ENCODE measurements at places on chromosomes 5 and 9.

DNA sequence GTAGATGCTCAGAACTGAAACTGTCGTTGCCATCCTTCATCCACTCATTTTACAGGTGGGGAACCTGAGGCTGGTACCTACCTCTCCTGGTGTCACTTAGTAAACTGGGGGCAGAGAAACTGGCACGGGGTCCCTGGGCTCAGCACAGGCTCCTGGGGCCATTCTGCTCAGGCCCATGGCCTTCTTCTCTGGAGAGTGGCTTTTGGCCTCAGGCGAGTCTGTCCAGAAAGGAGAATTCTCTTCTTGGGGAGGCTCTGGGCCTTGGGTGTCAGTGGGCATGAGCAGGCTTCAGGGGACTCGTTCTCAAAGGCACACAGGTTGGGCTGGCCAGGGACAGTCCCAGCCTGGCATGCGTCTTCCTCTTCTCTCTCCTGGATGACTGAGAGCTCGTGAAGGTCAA, 24.6 kb downstream of the COL5A1 start:
- no peak for DNase-seq

- DNase-seq: no peak
Observed at GRCh38 chr9:81317223-81317622, 372.1 kb downstream of the TLE1 start.

DNA sequence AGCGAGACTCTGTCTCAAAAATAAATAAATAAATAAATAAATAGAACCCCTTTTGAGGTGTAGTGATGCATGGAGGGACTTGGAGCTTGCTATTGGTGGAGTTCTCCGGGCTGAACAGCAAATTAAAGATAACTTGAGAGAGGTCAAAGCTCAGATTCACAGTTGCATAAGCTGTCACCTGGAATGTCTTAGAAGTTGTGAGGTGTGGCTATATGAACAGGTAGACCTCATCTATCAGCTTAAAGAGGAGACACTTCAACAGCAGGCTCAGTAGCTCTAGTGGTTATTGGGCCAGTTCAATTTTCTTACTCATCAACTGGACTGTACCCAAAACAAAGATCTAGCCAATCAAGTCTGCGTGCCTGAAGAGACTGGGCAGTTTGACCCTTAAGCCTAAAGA, 11.7 kb upstream of the STING1 start:
- no peak for DNase-seq

GRCh38 chr5:138024117-138024516, 8.8 kb downstream of the FAM13B start:
- no peak for DNase-seq

DNA sequence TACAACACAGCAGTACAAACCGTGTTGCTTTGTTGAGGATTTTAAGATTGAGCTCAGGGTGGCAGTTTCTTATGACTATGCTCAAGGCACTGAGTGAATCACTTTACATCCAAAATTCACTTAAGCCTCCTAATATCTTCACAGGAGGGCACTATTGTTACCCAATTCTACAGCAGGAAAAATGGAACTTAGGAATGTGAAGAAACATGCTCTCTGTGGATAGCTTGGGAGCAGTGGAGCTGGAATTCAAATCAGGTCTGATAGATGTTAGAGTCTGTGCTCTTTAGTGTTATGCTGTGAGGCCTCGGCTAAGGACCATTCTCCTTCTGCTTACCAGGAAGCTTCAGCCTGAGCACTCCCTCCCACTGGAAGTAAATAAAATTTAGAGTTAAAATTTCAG, 18.7 kb upstream of the HMHB1 start:
- no peak for DNase-seq

- DNase-seq: no peak
Observed at GRCh38 chr9:10146517-10147331, 466.1 kb downstream of the PTPRD start.

DNA sequence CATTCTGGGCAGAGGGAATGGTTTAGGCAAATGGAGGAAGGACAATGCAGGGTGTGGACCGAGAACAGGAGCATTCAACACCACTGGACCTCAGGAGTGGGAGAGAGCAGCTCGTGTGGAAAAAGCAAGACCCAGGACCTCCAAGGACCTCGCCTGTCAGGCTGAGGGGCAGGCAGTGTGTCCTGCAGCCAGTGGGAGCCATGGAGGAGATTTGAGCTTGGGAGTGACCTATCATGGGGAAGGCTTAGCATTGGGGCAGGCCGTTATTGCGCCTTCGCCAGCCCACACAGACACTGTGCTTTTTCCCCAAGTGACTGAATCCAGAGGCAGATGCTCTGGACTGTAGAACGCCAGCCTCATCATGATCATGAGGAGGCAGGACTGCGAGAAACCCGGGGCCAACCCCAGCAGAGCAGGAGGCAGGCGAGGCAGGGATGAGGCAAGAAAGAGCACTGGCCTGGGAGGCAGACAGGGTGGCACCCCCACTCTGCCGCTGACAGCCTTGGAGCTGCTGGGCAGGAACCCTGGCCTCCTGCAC, 3.3 kb downstream of the CDHR2 start:
- DNase-seq: no peak

GRCh38 chr5:68289498-68289897, 73.9 kb downstream of the PIK3R1 start:
- no peak for DNase-seq

GRCh38 chr5:40733879-40734563, 21.7 kb downstream of the TTC33 start:
- no peak for DNase-seq

- DNase-seq: no peak
Observed at GRCh38 chr5:7827610-7828009, 23.3 kb downstream of the CFAP90 start.

DNA sequence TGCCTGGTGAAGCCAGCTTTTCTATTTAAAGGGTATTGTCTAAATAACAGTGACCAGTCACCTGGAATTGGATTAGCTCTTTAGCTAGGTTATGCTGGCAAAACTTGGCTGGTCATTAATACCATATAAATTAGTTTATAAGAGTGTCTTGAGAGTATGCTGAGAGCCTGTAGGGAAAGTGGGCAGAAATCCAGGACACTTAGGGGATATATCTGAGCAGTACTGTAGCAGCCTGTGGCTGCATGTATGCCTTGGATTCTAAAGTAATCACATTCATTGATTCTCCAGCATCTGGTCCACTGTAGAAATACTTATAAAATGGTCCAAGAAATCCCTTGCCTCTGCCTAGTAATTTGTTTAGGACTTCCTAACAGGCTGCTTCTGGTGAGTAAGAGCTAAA, 288.9 kb upstream of the DMAC1 start:
- no peak for DNase-seq

DNA sequence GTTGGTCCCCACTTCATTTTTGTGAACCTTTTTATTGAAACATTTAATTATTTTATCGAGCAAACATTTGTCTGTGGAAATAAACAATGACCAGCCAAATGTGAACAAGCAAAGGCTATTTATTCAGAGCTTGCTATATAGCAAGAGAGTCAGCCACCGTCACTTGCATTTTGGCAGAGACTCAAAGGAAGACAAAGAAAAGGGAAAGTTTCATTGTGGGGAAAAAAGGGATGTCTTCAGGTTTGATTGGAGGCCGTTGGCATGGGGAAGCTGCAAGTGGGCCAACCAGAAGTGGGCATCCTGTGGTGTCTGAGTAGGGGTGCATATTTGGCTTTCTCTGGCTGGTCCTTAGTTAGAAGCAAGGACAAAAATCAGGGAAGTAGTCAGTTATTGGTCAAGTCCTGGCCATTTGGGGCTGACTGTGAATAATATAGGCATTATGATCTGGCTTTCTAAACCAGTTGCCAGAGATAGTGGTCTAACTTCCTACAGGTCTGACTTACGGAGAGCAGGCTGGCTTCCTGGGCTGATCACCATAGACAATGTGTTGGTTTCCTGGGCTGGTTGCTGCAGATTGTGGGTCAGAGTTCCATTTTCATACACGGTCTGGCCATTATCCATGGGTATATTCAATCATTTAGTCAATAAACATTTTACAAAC, 16.6 kb downstream of the ENC1 start:
- no peak for DNase-seq

Data from activated CD4-positive, alpha-beta T cell treated with anti-CD3 and anti-CD28 coated beads, Interleukin-2, amount 50 U/mL, for 24 hours (primary cell).